Stimulated activated CD4-positive, alpha-beta T cell treated with anti-CD3 and anti-CD28 coated beads, Interleukin-15, amount 100 ng/mL, for 1 hour (primary cell): ENCODE measurements at places on chromosomes 3 and 15.
A peak's percentile ranks its signal among the peaks of the same experiment; 100 is the strongest.

DNA sequence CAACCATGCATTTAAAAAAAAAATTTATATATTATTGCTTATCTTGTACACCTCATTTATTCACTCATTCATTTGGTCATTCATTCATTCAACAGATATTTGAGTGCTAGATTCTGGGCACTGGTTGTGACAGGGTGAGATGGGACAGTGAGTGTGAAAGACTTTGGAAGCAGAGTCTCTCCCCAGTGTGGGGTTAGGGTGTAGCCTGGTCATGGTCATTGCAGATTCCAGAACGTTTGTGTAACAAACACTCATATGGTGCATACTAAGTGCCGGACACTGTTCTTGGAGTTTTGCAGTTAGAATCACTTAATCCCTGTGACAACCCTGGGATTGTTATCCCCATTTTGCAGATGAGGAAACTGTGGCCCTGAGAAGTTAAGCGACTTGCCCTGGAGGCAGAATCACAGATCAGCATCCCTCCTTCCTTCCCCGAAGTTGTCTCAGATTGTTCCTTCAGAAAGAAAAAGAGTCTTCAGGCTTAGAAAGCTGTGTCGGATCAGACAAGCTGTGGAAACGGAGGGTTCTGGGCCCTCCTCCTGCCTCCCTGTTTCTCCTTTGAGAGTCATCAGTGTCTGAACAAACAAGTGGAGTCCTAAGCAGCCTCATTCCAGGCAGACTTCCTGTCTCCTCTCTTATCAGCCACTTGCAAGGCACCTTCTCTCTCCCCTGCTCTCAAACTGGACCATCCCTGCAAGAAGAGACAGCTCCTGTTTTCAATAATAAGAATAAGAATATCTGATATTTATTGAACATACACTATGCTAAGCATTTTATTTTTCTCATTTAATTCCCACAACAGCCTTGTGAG lies 6.3 kb downstream of the LOXL1 start:
- DNase-seq = no peak

GRCh38 chr15:46682969-46683791 lies 1034.1 kb upstream of the SEMA6D start:
- no peak for DNase-seq

DNA sequence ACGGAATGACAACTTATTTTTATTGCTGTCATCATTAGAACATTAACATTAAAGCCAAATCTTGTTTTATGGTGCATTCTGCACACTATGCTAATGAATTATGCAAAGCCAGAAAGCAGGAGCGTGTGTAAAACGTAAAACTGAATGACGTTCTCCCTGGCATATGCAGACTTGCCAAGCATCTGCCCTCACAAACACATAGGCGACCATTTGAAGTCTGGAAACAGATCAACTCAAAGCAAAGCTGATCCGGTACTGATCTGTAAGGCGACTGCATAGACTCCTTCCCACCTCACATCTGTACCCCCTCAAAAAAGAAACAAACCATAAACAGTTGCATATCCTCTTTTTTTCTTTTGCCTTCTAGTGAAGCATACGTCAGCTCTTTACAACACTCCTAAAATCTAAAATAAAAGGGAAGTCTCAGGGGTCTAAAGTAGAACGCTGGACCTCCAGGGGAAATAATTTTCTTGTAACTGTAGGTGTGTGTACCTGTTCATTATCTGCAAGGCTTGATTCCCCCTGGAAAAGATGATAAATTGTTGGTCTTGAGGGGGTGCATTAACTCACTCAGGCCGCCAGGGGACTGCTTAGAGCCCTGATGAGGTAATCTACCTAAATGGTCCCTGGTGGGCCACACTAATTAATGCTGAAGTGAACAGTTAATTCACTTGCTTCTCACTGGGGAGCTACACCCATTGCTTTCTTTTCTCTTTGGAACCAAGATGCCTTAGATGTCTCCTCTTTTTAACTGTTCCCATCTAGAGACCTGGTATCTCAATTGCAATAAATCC lies 231.4 kb downstream of the CDIN1 start:
- DNase-seq = no peak

DNA sequence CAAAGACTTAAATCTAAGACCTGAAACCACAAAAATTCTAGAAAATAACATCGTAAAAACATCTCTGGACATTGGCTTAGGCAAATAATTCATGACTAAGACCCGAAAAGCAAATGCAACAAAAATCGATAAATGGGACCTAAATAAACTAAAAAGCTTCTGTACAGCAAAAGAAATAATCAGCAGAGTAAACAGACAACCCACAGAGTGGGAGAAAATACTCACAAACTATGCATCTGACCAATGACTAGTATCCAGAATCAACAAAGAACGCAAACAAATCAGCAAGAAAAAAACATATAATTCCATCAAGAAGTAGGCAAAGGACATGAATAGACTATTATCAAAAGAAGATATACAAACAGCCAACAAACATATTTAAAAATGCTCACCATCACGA lies 749.4 kb downstream of the PLOD2 start:
- no peak for DNase-seq

GRCh38 chr3:100737334-100737733 lies 28.0 kb downstream of the TFG start:
- no peak for DNase-seq

GRCh38 chr15:48674876-48675275 lies 29.4 kb upstream of the FBN1 start:
- DNase-seq = no peak

- DNase-seq = no peak
Observed at GRCh38 chr15:89770041-89770440, 6.1 kb upstream of the MESP2 start.

- peak; percentile 41 for DNase-seq
Observed at GRCh38 chr15:85706779-85707518, 87.8 kb downstream of the KLHL25 start.

DNA sequence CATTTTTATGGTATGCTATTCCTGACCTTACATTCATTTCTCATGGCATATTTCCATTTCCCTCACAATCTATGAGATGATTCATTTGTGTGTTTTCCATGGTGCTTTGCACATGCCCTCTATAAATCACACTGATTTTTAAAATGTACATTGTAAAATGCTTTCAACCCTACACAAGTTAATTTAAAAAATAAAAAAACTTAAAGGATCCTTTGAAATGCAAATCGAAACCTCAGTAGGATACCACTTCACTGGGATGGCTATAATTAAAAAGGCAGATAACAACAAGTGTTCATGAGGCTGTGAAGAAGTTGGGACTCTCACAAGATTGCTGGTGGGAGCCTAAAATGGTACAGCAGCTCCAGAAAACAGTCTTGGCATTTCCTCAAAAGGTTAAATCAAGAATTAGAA lies 83.5 kb downstream of the FMN1 start:
- no peak for DNase-seq

DNA sequence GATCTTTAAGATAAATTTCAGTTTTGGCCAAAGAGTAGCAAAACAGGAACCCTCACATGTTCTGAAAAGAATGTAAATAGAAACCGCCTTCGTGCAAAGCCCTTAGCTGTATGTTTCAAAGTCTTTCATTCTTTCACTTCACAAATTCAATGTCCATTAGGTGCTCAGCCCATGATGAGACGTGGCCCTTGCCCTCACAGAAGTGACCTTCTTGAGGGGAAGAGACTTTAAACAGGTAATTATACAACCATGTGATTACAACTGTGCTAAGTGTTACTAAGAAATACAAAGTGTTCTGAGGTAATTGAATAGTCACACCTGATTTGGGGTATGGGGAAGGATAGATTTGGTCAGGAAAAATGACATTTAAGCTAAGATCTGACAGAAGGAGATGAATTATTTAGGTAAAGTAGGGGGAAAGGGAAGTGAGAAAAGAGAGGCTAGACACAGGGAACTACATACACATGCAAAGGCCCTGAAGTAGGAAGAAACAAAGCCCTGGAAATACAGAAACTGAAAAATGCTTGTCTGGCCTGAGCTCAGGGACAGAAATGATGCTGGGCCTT lies 19.6 kb downstream of the HSPBAP1 start:
- DNase-seq = no peak

GRCh38 chr15:62873203-62873602 lies 169.3 kb upstream of the TPM1 start:
- no peak for DNase-seq

- no peak for DNase-seq
Observed at GRCh38 chr3:161393310-161393709, 22.0 kb upstream of the SPTSSB start.

DNA sequence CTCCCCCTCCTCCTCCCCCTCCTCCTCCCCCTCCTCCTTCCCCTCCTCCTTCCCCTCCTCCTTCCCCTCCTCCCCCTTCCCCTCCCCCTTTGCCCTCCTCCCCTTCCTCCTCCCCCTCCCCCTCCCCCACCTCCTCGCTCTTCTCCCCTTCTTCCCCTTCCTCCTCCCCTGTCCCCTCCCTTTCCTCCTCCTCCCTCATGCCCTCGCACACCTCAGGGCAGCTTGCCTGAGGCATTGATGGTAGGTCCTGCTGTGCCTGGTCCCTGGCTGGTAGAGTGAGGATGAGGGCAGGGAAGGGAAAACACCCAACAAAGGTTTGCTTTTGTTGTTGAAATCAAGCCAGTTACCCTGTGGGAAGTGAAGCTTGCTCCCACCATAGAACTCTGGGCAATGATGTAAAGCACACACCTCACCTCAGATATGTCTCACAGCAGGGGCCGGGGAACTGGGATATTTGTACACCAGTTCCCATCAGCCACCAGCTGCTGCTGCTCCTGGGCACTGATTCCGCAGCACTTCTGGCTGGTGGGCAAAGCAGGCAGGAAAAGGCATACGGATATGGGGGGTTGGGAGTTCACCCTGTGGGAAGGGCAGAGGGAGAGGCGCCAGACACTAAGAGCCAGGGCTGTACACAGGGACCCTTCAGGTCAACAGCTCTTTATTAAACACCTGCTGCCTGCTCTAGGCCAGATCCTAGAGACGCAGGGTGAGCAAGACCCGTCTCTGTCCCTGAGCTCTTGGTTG lies 13.8 kb downstream of the ISG20 start:
- no peak for DNase-seq

DNA sequence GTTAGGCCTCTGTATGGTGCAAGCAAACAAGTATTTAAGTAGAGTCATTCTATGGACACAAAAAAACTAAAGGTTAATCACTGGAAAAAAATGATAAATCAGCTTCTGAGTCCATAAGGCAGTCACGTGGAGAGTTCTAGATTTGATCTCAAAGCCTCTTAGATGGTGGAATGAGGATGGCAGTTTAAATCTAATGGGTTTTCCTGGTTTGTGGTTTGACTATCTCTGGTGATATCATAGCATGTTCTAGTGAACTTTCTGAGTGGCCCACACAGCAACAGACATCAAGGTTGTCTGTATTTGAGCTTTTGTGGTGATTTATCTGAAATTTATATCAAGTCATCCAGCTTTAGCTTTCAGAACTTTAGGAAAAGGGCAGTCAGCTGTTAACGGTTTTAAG lies 52.4 kb downstream of the ILDR1 start:
- no peak for DNase-seq

GRCh38 chr3:127735767-127736693 lies 63.3 kb downstream of the ABTB1 start:
- no peak for DNase-seq

DNA sequence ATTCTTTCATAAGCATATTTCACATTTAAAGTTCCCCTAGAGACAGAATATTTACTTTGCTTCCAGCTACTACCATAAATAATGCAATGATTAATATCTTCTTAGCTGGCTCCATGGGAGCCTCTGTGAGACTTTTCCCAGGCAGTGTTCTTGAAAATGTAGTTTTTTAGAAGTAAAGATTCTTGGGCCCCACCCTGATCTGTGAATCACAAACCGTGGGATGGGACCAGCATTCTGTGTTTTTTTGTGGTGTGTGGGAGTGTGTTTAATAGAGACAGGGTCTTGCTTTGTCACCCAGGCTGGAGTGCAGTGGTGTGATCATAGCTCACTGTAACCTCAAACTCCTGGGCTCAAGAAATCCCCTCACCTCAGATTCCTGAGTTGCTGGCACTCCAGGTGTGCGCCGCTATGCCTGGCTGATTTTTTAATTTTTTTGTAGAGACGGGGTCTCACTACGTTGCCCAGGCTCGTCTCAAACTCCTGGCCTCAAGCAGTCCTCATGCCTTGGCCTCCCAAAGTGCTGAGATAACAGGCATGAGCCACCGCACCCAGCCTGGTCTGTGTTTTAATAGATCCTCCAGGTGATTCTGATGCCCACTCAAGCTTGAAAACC lies 83.0 kb downstream of the KLHL25 start:
- no peak for DNase-seq

DNA sequence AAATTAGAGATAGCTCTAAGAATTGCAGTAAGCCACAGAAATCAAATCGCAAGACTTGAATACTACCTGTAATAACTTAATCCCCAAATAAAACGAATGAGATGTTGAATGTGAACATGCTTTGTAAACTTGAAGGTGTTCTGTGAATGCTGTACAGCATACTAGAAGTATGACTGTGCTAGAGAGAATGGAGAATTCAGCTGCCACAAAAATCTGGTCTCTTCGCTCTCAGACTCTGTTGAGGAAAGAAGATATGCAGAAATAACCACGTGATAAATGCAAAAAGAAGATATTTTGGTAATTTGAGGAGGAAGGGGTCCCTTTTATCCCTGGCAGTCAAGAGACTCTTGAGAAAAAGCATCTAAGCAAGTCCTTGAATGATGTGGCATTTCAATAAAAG lies 37.3 kb downstream of the ZBTB38 start:
- DNase-seq = no peak

GRCh38 chr3:45137656-45138181 lies 8.5 kb downstream of the CDCP1 start:
- no peak for DNase-seq

GRCh38 chr3:29972320-29972993 lies 633.9 kb upstream of the TGFBR2 start:
- DNase-seq = no peak

GRCh38 chr3:88117683-88118082 lies 32.1 kb upstream of the C3orf38 start:
- DNase-seq = no peak

GRCh38 chr15:33354411-33354810 lies 43.6 kb downstream of the RYR3 start:
- DNase-seq = no peak

DNA sequence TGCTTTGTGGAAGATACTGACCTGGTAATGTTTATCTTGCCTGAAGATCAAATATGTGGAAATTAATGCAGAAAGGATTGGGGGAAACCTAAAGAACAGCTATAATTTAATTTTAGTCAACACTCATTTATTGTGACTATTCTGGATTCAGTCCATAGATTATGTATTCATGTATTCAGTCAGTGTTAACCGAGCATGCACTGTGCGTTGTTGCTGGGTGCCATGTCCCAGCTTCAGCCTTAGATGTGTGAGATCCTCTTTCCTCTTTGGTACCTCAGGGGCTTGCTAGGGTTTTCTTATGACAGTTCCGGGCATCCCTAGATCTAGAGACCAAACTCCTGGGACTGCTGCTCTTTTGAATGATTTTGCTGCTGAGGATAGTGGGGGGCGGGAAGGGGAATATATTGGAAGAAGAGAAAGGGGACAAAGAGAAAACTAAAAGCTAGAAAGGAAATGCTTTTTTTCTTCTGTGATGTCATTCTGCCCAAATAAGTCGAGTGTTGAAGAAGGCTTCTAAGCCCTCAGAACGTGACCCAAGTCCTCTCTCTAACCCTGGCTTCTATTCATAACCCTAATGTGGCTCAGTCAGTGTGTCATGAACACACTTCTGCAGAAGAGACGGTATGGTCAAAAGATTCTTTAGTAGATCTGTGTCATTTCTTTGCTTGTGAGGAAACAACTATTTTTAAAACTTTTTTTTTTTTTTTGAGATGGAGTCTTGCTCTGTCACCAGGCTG lies 33.5 kb downstream of the STARD9 start:
- no peak for DNase-seq

GRCh38 chr15:63051156-63052066 lies 8.9 kb downstream of the TPM1 start:
- DNase-seq = no peak

GRCh38 chr3:122758877-122759560 lies 34.6 kb downstream of the HSPBAP1 start:
- DNase-seq = no peak
